ENCODE measurements at places on chromosomes 1 and 21. TPM values are rescaled to one million over a fixed set of nuclear protein-coding genes. Genes with fewer than 3 reads are reported as not detected.

GRCh38 chr1:51270751-51271150, 34.7 kb downstream of the RNF11 start:
- no peak overlapping the region for H3K4me3 ChIP-seq
- peaks cover 33% of the 10 kb centered on the region for H3K4me1 ChIP-seq
- H3K27me3 ChIP-seq = no peaks in the 10 kb centered on the region
- DNase-seq = no peak
- peaks cover 24% of the 10 kb centered on the region for H3K36me3 ChIP-seq
- no peak overlapping the region for H3K27ac ChIP-seq

Gene PPIE
- polyA plus RNA-seq = 105 TPM

DNA sequence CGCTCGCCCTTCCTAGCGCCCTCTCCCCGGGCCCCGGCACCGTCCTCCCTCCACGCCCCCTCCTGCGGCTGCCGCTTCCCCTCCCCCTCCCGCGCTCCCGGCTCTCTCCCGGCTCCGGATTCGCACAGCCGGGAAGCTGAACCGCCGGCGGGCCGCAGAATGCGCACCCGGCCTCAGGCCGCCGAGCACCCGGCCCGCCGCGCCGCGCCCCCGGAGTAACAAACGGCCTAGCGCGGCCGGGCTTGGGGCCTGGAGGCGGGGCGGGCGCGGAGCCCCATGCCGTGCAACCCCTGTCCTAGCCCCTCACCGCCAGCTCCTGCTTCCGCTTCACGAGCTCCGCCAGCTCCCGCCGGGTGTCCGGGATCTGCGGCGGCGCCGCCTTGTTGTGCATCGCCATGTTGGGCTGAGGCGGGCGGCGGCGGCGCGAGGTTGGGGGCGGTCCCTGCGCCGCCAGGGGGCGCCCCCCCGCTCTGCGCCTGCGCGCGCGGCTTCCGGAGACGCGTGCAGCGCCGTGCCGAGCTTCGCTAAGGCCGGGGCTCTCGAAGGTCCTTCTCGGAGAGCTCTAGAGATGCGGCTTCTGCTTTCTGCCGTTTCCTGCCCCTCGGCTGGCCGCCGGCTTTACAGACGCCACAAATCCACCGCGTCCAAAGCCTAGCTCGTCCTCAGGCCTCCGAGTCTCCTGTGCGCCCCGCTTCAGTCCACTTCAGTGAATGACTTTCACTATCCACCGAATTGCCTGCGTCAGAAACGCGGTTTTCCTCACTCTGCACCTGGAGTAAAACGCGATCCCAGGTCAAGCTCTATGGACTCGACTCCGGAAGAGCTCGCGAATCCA, at the start of gene MEAF6:
Gene MEAF6 (minus strand): TSS at position 417 of the 835 bp plus-strand sequence. CDS start 20 bp downstream, at position 397.
- no peaks in the 10 kb centered on the region for H3K27me3 ChIP-seq
- H3K36me3 ChIP-seq = peaks cover 16% of the 10 kb centered on the region
- H3K27ac ChIP-seq = peak within 1 kb of the TSS; percentile 94
- peak within 1 kb of the TSS; percentile 96 for H3K4me3 ChIP-seq

- H3K4me1 ChIP-seq = peaks cover 29% of the 10 kb centered on the region
- no peaks in the 10 kb centered on the region for H3K27me3 ChIP-seq
Observed at GRCh38 chr1:230208619-230209261, 141.7 kb downstream of the GALNT2 start.
